NCI-H146 (cell line): ENCODE measurements at places on chromosomes 1 and 21.

DNA sequence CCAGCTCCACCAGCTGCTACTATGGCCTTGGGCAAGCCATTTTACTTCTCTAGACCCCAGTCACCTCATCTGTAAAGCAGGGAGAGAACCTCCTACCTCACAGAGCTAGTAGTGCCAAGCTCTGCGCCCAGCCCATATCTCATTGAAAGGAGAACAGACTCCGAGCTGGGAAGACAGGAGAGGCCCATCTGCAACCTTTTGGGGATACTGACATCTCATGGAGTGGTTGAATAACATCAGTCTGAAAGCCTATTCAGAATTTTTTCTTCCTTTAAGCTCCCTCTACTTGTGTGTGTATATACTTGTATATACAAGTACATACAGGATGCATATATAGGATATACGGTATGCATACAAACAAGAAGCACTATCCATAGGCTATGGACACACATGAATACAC is 279.5 kb upstream of the POU3F1 start:
- DNase-seq = no peak

- no peak for DNase-seq
Observed at GRCh38 chr1:20442920-20443625, 42.9 kb downstream of the CAMK2N1 start.

DNA sequence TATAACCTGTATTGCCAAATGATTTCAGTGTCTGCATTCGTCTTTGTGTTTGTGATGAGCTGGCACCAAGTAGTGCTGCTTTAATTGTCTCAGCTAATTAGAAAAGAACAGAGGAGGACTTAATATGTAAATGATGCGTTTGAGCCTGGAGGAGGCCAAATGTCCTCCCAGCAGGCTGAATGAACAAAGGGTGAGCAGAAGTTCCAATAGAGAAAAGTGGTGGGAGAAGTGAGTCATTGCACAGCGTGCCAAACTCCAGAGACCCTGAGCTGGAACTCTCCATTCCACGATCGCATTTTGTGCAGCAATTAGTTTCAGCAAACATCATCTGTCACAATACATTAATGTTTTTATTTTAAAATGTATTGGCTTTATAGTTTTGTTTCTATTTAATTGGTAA is 17.9 kb downstream of the ETV3L start:
- DNase-seq = no peak

DNA sequence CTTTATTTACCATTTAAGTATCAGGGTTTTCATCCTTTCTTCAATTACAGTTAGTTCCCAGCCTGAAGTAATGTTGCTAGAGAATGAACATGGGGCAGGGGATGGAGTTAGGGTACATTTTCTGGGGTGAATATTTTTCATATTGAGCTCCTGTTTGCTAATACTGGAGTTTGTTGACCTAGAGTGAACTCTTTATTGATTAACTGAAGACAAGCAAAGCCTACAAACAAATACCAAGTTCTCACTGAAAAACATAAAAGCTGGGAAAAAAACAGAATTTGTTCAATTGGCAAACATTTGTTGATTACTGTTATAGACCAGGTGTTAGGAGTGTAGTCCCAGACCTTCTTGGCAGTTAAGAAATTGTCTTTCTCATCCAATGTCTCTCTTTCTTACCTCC is 28.2 kb upstream of the PIGV start:
- no peak for DNase-seq

GRCh38 chr1:23574265-23574754 is 15.0 kb upstream of the ID3 start:
- no peak for DNase-seq
